ENCODE measurements at places on chromosomes 1 and 21.
A peak's percentile ranks its signal among the peaks of the same experiment; 100 is the strongest.

- DNase-seq = no peak
Observed at GRCh38 chr1:34398241-34398915, 221.7 kb downstream of the C1orf94 start.

DNA sequence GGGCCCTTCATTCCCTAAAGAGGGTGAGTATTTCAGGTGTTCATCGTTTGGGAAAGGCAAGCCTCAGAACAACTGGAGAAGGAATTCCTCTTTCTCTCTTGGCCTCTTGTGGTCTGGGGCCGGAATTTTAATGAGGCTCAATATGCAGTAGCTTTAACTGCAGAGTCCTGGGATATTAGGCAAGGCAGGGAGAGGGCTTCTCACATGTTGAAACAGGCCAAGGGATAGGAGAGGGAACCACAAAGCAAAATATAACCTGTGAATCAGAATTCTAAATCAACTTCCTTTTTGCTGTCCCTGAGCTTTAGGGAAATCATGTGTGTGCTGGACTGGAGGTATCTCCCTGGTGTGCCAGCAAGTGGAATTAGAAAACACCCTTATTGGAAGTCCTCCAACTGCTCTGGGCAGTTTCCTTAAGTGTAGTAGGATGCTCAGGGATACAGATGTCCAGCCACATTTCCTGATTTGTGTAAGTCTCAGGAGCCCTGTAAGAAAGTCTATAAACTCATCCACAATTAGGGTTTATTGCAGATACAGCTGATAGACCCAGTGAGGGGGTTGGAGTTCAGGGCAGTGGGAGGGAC, 215.8 kb upstream of the ZRANB2 start:
- no peak for DNase-seq

GRCh38 chr1:4393191-4393590, 261.2 kb upstream of the AJAP1 start:
- no peak for DNase-seq

GRCh38 chr1:78388275-78388674, 102.5 kb upstream of the PTGFR start:
- no peak for DNase-seq

DNA sequence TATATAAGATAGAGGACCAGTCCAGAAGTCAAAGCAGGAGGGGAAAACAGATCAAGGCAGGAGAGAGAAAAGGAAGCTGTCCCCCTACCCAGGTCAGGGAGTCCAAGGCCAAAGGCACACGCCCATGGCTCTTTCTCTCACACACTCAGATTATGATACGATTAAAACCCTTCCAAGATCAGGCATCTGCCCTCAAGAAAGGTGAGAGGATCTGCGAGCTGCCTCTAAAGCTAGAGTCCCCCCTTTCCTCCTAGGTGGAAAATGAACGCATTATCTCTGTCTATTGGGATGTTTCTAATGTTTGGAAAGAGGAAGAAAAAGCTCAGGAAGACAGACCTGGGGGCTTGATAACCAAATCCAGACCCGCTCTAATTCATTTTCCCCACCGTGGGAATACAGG, 7.6 kb downstream of the PAFAH2 start:
- no peak for DNase-seq

- no peak for DNase-seq
Observed at GRCh38 chr1:175508320-175509110, 234.9 kb downstream of the TNR start.

- no peak for DNase-seq
Observed at GRCh38 chr1:154742606-154743005, 127.5 kb downstream of the KCNN3 start.

GRCh38 chr1:8925960-8926359, 19.7 kb upstream of the CA6 start:
- no peak for DNase-seq

DNA sequence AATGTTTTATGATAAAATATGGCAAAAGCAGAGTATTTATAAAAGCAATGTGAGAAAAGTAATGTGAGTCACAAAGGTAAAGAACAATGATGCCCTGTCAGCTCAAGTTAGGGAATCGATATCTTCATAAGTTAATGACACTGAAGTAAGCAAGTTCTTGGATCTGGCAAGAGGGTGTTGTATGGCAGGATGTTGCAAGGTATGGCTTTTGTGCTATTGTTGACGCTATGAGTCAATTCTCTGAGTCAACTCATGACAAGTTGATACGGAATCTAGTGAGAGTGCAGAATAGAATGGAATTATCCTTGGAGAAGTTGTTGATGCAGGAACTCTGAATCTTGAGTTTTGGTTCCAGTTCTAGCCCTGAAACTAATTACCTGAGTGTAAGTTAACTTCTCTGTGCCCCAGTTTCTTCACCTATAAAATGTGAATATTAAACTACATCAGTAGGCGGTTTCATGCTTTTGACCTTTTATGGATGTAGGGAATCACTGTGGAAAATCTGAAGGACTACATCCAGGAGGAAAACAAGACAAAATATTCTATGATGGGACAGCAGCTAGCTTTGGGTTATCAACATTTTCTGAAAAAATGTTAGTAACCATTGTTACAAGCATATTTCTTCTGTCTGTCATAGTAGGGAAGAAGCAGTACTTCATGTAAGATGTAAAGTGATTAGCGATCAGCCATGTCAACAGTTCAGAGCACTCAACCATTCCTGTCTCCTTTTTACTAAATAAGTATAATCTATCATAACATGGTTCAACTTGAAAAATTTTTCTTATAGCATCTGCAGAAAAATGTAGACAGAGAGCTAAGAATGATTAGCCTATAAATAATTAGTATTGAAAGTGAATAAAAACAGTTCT, 96.9 kb downstream of the ATP6V1G3 start:
- no peak for DNase-seq

DNA sequence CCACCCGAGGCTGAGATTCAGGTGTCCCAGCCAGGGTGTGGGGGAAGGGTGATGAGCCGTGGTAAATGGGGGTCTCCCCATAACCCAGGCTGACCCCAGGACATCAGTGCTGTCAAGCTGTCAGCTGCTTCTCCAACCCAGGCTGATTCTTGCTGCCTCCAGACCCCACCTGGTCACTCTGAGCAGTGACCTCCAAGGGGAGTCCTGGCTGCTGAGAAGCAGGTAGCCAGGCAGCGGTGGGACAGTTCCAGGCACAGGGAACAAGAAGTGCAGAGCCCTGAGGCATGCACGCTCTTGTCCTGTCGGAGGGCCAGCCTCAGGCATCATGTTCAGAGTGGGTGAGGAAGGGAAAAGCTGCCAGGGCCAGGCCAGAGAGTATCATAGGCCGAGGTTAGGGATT, 1.1 kb downstream of the ESPN start:
- no peak for DNase-seq

GRCh38 chr1:163076981-163077761, 8.0 kb downstream of the RGS4 start:
- no peak for DNase-seq

GRCh38 chr1:43232482-43232881, 37.3 kb upstream of the TMEM125 start:
- DNase-seq = no peak

- no peak for DNase-seq
Observed at GRCh38 chr1:151519667-151520066, 8.5 kb downstream of the CGN start.

DNA sequence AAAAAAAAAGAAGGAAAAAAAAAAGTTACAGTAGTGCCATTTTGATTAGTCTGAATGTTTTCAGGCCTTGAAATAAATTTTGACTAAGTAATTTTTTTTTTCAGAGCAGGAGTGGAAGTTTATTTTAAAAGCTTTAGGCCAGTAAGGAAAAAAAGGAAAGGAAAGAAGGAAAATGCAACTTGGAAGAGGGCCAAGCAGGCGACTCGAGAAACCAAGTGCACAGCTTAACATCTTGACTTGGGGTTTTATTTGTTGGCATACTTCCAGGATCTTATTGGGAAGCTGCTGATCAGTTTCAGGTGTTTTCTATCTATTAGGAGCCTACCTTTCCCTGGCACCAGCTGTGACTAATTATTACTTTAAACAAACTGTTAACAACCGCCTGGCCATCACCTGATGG, 41.7 kb downstream of the ATF3 start:
- no peak for DNase-seq

GRCh38 chr1:52756020-52756419, 29.8 kb downstream of the ZYG11B start:
- DNase-seq = no peak

DNA sequence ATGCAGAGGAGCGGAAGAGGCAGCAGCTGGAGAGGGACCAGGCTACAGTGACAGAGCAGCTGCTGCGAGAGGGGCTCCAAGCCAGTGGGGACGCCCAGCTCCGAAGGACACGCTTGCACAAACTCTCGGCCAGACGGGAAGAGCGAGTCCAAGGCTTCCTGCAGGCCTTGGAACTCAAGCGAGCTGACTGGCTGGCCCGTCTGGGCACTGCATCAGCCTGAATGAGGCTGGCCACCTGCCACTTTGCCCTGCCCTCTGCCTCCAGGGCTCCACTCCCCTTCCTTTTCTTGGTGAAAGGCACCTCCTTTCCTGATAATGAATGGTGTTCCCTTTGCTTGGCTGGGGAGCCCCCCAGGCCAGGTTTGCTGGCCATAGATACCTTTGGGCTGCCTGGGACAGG, 3.3 kb upstream of the HMGN2 start:
- DNase-seq = no peak

GRCh38 chr1:2091611-2092604, 41.7 kb downstream of the PRKCZ start:
- peak; percentile 38 for DNase-seq

GRCh38 chr1:223731133-223731770, 18.9 kb downstream of the CAPN2 start:
- no peak for DNase-seq

DNA sequence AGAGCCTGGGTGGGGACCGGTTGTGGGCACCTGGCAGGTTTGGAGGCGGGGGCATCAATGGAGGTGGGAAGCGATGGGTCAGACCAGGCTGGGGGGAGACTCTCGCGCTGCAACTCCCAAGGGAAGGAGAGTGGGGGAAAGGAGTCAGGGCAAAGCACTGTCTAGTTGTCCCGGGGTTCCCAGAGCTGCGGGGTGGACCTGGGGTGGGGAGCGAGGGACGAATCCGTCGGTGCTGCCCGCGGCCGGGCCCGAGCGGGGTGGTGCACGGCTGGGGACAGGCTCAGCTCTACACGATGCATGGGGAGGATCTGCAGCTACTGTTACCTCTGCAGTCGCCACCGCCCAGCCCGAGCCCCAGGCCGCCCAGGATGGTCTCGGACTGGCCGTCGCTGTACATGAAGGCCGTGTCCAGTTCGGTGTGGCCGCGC, 427 bp downstream of the AKR7A2 start:
- DNase-seq = no peak

DNA sequence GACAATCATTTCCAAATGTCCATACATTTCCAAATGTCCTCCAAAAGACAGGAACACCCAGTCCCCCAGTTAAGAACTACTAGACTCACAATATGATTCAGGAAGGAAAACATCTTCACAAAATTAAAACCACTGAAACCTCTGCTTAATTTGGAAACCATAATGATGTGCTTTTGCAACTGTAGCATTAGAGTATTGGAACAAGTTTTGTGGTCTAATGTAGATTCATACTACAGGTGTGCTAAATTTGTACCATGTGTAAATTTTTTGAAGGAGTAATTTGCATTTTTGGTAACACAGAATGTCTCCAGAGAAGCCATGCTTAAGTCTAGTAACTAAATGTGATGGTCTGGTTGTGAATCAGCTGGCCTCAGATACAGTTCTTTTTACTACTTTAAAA, 129.6 kb downstream of the DPYD start:
- no peak for DNase-seq

DNA sequence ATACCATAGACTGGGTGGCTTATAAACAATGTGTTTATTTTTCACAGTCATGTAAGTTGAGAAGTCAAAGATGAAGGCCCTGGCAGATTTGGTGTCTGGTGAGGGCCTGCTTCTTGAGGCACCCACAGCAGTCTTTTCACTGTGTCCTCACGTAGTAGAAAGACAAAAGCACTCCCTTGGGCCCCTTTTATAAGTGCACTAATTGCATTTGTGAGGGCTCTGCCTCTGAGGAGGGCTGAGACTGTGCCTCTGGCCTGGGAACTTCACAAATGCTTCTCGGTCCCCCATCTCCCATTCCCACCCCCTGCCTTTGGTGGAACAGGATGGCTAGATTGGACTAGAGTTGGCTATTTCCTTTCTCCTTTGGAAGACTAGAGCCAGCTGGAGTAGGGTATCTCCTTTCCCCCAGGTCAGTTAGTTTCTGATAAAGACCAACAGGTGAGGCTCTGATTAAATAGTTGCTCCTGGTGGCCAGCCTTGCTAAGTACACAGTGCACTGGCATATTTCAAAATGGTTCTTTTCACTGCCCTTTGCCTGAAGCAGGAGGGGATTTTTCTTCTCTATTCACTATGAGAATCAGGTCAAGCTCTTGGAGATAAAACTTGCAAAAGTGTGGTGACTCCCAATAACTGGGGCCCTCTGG, 82.9 kb downstream of the PLPPR4 start:
- DNase-seq = no peak

GRCh38 chr1:153494976-153495535, 34.6 kb upstream of the S100A7 start:
- peak; percentile 63 for DNase-seq

- no peak for DNase-seq
Observed at GRCh38 chr1:212593821-212594251, 14.7 kb upstream of the ATF3 start.

GRCh38 chr1:160733898-160734297, 5.1 kb upstream of the SLAMF7 start:
- DNase-seq = no peak

- no peak for DNase-seq
Observed at GRCh38 chr1:156006666-156007376, 13.9 kb downstream of the SSR2 start.

GRCh38 chr1:162656266-162656665, 24.0 kb downstream of the DDR2 start:
- no peak for DNase-seq

DNA sequence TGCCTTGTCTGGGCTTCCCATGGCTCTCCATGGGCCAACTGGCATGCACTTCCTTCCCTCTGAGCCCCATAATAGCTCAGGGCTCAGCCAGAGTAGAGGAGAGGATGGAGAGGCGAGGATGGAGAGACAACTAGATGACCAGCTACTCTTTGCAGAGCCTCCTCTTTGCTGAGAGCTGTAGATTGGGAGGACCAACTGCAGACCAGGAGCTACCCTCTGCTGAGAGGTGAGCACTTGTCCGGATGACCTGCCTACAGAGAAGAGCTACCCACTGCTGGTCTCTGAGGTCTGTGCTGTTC, 58.0 kb upstream of the ETV3 start:
- no peak for DNase-seq

- no peak for DNase-seq
Observed at GRCh38 chr1:69055194-69055593, 512.5 kb upstream of the LRRC7 start.

GRCh38 chr21:46561445-46562090, 43.3 kb downstream of the S100B start:
- DNase-seq = no peak
